ENCODE measurements at places on chromosomes 2 and 18.

- DNase-seq, result no peak
Measured at GRCh38 chr18:52183107-52183506, 156.9 kb upstream of the DCC start.

DNA sequence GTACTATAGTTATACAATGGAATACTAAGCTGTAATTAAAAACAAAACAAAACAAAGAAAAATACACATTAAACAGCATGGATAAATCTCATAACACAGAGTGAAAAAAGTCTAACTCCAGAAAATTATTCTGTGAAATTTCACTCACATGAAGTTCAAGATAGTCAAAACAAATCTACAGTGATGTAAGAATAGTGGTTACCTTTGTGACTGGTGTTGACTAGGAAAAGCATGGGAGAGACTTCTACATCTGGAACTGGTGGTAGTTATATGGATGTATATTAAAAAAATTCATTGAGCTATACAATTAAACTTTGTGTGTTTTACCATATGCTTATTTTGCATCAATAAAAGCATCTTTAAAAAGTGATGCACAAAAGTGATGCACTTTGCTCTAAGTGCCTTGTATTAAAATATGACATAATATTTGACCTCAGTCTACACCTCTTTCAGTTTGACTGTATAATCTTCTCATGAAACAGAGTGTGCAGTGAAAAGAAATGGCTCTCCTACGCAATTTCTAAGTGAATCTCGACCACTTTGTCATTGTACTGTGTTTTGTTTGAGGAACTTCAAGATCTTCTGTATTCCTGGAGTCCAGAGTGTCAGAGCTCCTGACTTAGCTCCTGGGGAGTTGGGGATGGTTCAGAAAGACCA lies 28.0 kb downstream of the STAT4 start:
- DNase-seq, result no peak

- no peak for DNase-seq
Measured at GRCh38 chr2:38932586-38932985, 42.9 kb downstream of the ARHGEF33 start.

DNA sequence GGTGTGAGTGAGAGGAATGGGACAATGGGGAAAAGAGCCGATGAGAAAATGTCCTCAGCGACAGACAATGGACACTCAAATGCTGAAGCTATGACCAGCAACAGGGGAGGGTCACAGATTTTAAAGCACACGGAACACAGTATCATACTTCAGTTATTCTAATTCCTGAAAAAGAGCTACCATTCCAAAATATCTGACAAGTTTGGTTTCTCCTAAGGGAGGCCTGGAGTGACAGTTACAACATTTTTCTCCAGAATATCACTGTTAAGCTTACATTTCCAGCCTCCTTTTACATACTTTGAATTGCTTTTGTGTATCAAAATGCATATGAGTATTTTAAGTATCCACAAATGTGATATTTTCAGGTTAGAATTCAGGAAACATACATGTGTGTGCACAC lies 321.6 kb upstream of the THUMPD2 start:
- no peak for DNase-seq

- peak; percentile 85 for DNase-seq
Measured at GRCh38 chr2:55885127-55885943, 38.2 kb downstream of the EFEMP1 start.

- no peak for DNase-seq
Measured at GRCh38 chr2:120419073-120419472, 73.1 kb downstream of the INHBB start.

DNA sequence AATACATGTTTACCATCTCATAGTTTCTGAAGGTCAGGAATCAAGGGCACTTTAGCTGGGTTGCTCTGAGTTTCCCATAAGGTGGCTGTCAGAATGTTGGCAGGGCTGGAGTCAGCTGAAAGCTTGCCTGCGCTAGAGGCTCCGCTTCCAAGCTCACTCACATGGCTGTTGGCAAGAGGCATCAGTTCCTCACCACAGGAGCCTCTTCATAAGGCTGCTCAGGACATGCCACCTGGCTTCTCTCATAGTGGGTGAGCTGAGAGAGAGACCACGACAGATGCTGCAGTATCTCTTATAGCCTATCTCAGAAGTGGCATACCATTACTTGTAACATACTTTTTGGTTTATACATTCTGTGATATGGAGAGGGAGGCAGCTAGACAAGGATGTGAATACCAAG lies 7.2 kb downstream of the HADHB start:
- no peak for DNase-seq

- no peak for DNase-seq
Measured at GRCh38 chr18:34031810-34032209, 192.9 kb downstream of the NOL4 start.

DNA sequence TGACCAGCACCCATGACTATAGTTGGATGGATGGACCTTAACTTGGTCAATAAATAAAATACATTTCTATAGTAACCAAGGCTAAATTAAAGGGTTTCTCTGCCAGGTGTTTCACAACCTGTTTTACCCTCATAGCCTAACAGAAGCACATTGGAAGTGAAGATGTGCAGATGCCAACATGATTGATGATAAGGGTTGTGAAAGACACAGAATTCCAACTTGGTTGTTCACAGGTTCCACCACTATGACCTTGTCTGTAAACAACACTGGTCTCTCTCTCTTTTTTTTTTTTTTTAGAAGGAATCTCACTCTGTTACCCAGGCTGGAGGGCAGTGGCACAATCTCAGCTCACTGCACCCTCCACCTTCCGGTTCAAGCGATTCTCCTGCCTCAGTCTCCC lies 37.5 kb upstream of the PTH2R start:
- no peak for DNase-seq

DNA sequence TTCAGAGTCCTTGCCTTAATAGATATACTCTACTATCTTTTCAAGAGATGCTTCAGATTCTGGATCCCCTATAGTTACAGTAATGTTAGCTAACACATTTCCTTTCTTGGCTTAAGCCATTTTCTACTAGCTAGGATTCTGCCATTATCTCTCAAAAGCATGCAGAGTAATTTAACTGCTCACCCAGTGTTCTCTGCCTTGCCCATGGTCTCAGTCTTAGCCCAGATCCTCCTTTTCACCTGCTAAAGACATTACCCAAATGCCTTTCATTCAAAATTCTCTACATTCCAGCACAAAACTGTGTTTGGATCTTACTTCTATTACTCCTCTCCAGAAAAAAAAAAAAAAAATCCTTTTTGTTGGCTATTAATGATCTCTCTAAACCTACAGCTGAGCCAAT lies 474.2 kb upstream of the LRRTM1 start:
- no peak for DNase-seq

DNA sequence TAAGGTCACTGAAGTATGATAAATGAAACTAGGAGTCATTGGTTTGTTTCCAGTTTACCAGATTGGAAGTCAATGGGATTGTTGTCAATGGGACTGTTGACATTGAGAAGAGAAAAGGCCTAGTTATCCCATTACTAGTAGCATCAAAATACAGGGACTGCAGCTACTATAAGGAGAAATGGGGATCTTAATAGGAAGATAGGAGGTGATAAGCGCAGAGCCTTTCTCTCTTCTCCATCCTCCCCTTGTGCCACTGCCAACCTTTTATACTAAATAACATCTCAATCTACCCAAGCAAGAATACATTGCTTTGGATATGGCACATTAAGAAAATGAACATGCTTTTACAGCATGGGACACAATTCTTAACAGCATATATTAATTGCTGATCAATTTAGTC lies 10.5 kb upstream of the BBS5 start:
- DNase-seq, result no peak
